ENCODE measurements at places on chromosomes 1 and 21.
A peak's percentile ranks its signal among the peaks of the same experiment; 100 is the strongest.

DNA sequence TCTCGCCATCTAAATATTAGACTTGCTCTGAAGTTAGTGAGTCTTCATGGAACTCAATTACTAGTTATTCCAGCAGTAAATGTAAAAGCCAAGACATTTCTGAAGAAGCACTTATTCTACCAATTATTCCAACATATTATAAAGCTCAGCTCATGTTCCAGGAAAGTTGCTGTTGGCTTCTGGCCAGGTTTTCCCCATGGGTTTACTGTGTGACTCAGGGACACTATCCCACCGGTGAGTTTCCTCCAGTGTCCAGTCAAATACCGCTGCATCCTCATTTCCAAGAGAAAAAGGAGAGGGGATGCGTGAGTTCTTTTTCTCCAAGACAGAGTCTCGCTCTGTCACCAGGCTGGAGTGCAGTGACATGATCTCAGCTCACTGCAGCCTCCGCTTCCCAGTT is 9.2 kb upstream of the HHIPL2 start:
- DNase-seq = no peak

DNA sequence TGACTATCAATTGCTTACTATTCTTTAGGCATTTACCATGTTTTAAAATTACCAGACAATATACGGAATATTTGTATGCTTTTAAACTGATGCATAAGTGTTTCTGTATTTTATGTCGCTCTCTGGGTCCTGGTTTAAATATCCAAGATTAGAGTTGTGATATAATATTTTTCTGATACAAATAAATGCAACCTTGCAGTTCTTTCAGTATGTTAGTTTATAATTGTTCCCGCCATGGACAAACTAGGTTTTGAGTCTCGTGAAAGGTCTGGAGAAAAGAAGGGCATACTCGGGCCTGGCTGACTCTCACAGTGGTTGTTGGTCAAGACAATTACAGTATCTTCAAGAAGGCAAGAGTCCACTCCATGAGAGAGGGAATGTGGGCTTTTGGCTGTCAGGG is 72.6 kb upstream of the AJAP1 start:
- no peak for DNase-seq

GRCh38 chr1:54335755-54336108 is 70.5 kb downstream of the SSBP3 start:
- DNase-seq = peak; percentile 98

- no peak for DNase-seq
Measured at GRCh38 chr1:14852291-14852690, 253.8 kb downstream of the KAZN start.

- DNase-seq = no peak
Measured at GRCh38 chr21:25487046-25487594, 120.2 kb downstream of the MRPL39 start.

- DNase-seq = no peak
Measured at GRCh38 chr1:60487565-60488345, 414.2 kb upstream of the C1orf87 start.

GRCh38 chr1:65538086-65538485 is 117.6 kb downstream of the LEPR start:
- no peak for DNase-seq

- DNase-seq = no peak
Measured at GRCh38 chr1:176118985-176119384, 88.1 kb downstream of the COP1 start.

DNA sequence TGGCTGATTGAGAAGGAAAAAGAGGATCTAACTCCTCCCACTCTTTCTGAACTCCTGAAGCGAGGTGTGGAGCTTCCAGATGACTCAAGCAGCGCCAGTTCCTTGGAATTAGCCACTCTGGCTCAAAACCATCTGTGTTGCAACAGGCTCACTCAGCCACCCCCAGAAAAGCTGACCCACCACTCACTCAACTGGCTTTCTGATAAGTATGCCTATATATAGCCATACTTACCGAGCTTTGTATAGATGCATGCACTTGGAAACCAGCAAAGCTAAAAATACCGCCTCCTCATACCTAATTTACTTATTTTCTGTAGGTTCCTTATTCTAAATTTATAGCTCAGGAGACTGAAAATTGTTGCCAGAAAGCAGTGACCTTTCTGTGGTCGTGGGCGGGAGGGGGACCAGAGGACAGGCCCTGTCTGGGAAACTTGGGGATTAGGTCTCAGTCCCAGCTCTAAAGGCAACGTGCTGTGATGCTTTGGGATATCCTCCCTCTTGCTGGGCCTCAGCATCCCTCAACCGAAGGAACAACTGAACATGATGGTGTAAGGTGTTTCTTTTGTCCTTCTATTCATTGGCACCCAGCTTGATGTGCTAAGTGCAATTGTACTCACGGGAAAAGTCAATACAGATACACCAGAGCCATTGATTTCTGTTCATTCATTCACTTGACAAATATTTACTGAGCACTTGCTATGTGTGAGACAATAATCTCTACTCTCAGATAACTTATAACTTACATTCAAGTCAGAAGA is 65.7 kb downstream of the NENF start:
- DNase-seq = no peak

- no peak for DNase-seq
Measured at GRCh38 chr1:15262706-15263105, 15.7 kb downstream of the FHAD1 start.

DNA sequence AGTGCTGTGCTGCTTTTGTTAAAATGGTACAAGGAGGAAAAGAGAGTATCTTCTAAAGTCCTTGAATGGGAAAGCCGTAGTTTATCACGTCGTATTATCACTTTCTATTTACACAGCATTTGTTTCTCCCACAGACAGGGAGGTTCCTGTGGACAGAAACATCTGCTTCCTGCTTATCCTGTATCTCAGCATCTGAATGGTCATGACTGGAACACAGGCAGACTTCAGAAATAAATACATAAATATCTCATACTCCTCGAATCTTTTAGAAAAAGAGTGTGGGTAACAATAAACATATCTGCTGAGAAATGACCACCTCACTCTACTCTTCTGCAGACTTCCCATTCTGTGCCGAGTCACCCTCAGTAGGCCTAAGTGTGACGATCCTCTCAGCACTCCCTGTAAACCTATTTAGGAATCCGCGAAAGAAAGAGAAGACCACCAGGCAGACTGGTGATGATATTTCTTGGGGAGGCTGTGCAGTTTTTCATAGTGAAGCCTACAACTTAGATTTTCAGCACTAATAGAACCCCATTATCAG is 393.5 kb downstream of the SMYD3 start:
- DNase-seq = peak; percentile 82

DNA sequence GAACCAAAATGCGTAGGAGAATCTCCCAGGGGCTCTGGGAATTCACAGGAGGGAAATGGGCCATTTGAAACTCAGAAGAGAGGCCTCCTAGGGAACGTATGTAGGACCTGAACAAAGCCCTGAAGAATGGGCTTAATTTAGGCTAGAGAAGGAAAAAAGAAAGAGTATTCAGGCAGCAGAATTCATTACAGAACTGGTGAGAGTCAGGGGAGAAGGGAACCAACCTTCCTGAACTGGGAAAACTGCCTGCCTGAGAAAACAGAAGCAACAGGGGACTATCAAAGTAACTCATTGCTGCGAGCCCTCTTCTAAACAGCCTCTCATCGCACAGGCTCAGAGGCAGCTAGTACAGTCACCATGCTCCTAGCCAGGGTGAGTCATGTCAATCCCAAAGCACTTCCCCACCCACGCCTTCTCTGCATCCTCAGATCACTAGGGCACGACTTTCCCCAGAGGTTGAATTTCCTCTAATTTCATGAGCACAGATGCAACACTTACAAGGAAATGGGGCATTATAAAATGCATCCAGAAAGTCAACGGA is 98.1 kb downstream of the ADSS2 start:
- peak; percentile 99 for DNase-seq

GRCh38 chr1:32073299-32074229 is 825 bp downstream of the TMEM39B start:
- DNase-seq = no peak

GRCh38 chr1:7444363-7444762 is 326.7 kb upstream of the VAMP3 start:
- DNase-seq = no peak

DNA sequence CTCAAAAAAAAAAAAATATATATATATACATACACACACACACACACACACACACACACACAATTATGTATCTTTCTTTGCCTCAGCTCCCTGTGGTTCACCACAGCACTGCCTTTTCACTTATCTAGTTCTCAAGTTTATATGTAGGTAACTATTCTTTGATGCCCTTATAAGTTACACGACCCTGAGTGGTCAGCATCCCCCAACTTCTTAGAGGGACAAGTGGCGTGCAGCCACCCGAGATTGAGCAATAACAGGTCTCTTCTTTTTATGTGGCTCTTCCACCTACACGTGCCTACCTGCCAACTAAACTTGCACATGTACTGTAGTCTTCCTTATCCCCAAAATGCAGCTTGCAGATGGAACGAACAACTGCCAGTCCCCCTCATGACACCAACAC is 120.8 kb downstream of the GABPA start:
- DNase-seq = no peak

GRCh38 chr1:23732363-23733224 is 10.7 kb upstream of the ELOA start:
- no peak for DNase-seq

- no peak for DNase-seq
Measured at GRCh38 chr21:26599261-26599660, 26.2 kb upstream of the CYYR1 start.

DNA sequence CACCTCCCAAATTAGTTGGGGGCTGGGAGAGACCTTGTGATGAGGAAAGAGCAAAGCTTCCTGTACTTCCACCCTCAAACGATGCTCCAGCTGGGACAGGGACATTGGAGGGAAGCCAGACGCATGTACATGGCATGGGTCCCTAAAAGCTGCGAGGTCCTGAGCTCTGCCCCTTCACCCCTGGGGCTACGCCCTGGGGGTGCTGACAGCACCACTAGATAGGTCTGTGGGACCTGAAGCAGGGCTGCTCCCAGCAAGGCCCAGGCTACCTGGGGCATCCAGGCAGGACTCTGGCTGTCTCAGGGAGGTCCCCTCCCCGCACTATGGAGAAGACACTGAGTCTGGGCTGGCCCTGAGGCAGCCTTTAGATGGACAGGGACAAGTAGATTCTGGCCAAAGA is 83.4 kb downstream of the DMRTB1 start:
- no peak for DNase-seq

DNA sequence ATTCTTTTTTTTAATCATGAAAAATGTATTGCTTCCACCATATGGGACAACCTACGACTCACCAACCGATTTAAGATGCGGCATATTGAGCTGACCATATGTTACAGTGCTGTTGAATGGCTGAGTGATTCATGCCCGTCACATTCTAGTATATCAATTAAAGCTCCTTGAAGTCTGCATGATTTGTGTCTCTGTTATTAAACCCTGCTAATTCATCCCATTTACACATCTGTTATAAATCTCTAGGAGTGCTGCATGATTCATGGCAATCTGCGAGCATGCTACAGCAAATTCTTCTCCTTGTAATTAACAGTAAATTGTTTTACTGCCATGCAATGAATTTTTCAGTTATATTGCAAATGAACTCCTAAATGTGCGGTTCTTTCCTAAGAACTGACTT is 239.8 kb downstream of the USH2A start:
- DNase-seq = no peak

- no peak for DNase-seq
Measured at GRCh38 chr1:215761446-215761845, 194.3 kb downstream of the KCTD3 start.

- no peak for DNase-seq
Measured at GRCh38 chr1:208233978-208234377, 10.2 kb downstream of the PLXNA2 start.

DNA sequence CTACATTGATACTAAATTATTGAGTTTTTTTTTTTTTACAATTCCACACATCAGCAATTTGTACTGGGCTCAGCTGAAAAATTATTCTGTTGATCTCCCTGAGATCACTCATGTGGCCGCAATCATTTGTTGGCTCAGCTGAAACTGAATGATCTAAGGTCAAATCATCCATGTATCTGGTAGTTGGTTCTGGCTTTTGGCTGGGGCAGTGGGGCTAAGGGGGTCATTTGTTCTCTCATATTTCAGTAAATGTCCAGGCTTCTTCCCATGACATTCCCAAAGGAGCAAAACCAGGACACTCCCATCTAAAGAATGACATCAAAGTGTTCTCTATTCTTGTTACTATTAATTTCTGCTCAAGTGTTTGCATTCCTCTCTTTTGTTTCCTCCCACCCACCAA is 806.7 kb upstream of the ADGRL2 start:
- no peak for DNase-seq

- DNase-seq = no peak
Measured at GRCh38 chr1:6373961-6374720, 19.4 kb downstream of the ACOT7 start.

- DNase-seq = no peak
Measured at GRCh38 chr1:80083892-80084291, 1077.4 kb upstream of the ADGRL4 start.

GRCh38 chr1:52125736-52126359 is 16.0 kb upstream of the ZFYVE9 start:
- DNase-seq = no peak

DNA sequence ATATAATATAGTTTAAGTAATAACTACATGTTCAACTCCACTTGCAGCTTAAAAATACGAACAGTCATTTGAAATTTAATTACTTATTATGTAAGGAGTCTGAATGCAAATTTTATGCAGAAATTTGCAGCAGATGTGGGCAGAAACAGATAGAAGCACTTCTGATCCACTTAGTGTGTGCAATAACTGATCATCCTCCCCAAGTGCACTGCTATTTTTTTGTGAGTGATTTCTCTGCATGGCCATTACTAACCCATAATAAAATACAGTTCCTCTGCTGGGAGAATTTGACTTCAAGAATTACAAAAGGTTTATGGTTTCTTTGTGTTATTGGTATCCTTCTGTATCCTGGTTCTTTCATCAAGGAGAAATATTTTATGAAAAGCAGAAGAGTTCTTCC is 611.5 kb upstream of the RGS18 start:
- DNase-seq = no peak

DNA sequence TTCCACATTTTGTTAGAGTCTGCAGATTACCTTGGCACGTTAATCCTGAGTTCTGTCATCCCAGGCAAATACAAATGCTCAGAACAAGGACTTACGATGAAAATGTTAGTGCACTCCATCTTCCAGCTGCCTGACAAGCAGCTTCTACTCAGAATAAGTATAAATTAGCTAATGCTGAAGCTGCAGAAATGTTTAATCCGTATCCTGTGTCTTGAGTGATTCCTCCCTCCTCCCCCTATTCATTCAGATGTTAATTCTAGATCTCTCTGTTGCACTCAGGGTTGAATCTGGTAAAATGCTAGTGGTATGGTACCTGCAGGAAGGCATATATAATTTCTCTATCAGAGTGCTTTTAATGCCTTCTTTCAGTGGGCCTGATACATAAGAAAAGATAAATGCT is 39.8 kb downstream of the CNN3 start:
- DNase-seq = no peak

DNA sequence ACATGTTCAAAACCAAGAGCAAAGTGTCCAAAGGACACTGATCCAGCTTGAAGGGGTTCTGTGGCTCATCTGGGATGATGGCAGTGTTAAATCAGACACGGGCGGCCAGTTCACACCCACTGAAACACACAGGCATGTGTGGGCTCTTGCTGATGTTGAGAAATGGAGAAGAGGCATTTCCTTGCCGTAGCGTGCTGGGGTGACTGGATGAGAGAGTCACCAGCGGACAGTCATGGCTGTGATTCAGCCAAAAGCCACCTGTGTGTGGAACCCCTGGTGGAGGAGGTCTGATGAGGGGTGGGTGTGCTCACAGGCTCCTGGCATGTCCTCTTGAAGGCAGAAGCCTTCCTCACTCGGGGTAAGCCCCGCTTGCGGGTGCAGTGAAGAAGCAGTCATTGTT is 7.2 kb downstream of the C1orf35 start:
- DNase-seq = no peak

All from kidney capillary endothelial cell (primary cell).